ENCODE measurements at places on chromosomes 5 and 9. TPM values are rescaled to one million over a fixed set of nuclear protein-coding genes. Genes with fewer than 3 reads are reported as not detected.

QRFP gene
- not detected for total RNA-seq

SPATA31C1 gene
- not detected for total RNA-seq

FAM200C gene
- 7.0 TPM for total RNA-seq

HCN1 gene
- not detected for total RNA-seq

PGGT1B gene
- total RNA-seq: 20.3 TPM

IGFBPL1 gene
- total RNA-seq: not detected

SPINK1 gene
- not detected for total RNA-seq

SH3TC2 gene
- 14.5 TPM for total RNA-seq
